Kidney (tissue), 22 donors: ENCODE measurements at places on chromosomes 5 and 9. TPM values are rescaled to one million over a fixed set of nuclear protein-coding genes. Genes with fewer than 3 reads are reported as not detected.

DNA sequence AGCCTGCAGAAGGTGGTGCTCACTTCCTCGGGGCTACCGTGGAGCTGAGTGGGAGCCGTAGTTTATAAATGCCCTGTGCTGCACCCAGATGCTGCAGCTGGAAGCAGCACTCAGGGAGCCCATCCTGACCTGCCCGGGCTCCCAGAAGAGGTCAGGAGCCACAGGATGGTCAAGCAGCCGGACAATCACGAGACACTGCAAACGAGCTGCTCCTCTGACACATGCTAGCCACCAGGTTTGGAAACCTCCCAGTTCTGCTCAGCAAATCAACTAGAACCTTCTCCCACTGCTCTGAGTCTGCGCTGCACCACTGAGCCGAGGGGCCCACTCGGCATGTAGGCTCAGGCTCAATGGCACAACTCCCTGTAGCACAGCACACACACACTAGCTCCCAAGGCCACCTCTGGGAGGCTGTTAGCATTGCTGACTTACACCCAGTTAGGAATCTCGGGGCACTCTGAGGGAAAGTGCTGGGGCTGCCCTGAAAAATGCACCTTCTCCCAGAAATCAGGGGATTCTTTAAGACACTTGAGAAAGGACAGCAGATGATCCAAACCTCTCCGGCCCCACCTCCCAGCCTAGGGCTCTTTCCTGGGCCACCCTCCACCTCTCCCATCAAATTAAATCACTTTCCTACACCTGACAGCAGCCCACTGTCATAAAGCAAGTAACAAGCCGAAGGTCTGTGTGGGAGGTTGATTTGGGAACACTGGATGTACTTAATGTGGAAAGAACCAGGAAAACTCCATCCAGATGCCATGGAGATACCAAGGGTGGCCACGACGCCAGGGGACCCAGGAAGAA, 59.1 kb downstream of the PSMB7 start:
- H3K36me3 ChIP-seq: peaks cover 12% of the 10 kb centered on the region
- H3K27ac ChIP-seq: no peak overlapping the region
- H3K27me3 ChIP-seq: no peaks in the 10 kb centered on the region
- H3K4me3 ChIP-seq: no peak overlapping the region
- no peaks in the 10 kb centered on the region for H3K4me1 ChIP-seq

TICAM2 gene
- 7.6 TPM for total RNA-seq

DNA sequence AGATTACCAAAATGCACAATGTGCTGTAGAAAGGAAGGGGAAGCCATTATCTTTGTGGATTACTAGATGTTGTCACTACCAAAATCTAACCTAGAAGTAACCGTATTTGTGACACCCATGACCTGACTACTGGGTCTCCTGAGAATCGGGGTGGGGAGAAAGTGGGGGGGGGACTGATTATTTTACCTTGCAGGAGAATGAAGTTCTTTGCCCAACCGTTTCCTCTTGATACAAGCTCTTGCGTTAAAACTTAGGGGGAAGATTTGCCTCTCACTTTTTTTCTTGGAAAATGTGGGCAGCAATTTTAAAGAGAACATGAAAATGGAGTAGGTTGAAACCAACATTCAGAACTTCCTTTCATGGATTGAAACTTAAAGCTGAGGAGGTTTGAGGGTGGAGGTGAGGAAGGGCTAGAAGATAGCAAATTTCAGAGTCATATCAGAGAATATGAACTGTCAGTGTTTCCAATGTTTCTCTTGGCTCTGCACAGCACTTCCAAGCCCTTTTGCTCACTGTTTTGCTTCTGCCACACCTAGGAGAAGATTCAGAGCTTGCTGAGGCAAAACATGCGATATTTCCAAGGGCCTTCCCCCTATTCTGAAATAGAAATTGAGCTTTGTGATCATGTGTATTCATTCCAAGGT, 280.8 kb downstream of the AOPEP start:
- peak overlapping the region; percentile 46 for H3K4me3 ChIP-seq
- DNase-seq: no peak
- peak overlapping the region; percentile 98 for H3K27ac ChIP-seq
- H3K27me3 ChIP-seq: no peaks in the 10 kb centered on the region
- peaks cover 4% of the 10 kb centered on the region for H3K36me3 ChIP-seq

- H3K4me3 ChIP-seq: no peak overlapping the region
- H3K36me3 ChIP-seq: no peaks in the 10 kb centered on the region
- H3K4me1 ChIP-seq: no peaks in the 10 kb centered on the region
- no peaks in the 10 kb centered on the region for H3K27me3 ChIP-seq
- H3K27ac ChIP-seq: no peak overlapping the region
- DNase-seq: no peak
Observed at GRCh38 chr5:171080186-171080938, 218.5 kb downstream of the RANBP17 start.

DNA sequence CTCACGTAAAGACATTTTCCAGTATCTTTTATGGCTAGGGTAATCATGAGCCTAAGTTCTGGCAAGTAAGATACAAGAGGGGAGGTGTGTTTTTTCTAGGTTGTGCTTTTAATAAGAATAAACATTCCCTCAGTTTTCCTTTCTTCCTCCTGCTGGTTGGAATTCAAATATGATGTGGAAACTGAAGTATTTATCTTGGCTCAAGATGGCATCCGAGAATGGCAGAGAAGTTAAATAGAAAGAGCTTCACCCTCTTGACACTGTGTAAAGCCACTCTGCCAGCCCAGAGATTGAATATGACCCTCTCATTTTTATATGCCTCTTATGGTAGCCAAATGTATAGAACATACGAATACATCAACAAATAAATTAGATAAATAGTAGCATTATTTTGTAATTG, 438.4 kb downstream of the ISL1 start:
- H3K4me1 ChIP-seq: no peaks in the 10 kb centered on the region
- no peak overlapping the region for H3K4me3 ChIP-seq
- no peaks in the 10 kb centered on the region for H3K27me3 ChIP-seq

GRCh38 chr5:158884827-158885518, 214.7 kb downstream of the EBF1 start:
- no peaks in the 10 kb centered on the region for H3K36me3 ChIP-seq
- no peaks in the 10 kb centered on the region for H3K27me3 ChIP-seq
- no peak overlapping the region for H3K27ac ChIP-seq
- no peaks in the 10 kb centered on the region for H3K4me1 ChIP-seq
- no peak overlapping the region for H3K4me3 ChIP-seq
- no peak for DNase-seq

OLFML2A gene
- total RNA-seq: 12.2 TPM

GRCh38 chr5:33675958-33676464, 215.8 kb downstream of the ADAMTS12 start:
- DNase-seq: peak; percentile 10
- no peaks in the 10 kb centered on the region for H3K4me1 ChIP-seq
- H3K36me3 ChIP-seq: peaks cover 2% of the 10 kb centered on the region
- no peaks in the 10 kb centered on the region for H3K27me3 ChIP-seq

TSSK1B gene
- total RNA-seq: 0.13 TPM

CCDC171 gene
- 5.1 TPM for total RNA-seq

SPATA31C1 gene
- total RNA-seq: not detected

DNA sequence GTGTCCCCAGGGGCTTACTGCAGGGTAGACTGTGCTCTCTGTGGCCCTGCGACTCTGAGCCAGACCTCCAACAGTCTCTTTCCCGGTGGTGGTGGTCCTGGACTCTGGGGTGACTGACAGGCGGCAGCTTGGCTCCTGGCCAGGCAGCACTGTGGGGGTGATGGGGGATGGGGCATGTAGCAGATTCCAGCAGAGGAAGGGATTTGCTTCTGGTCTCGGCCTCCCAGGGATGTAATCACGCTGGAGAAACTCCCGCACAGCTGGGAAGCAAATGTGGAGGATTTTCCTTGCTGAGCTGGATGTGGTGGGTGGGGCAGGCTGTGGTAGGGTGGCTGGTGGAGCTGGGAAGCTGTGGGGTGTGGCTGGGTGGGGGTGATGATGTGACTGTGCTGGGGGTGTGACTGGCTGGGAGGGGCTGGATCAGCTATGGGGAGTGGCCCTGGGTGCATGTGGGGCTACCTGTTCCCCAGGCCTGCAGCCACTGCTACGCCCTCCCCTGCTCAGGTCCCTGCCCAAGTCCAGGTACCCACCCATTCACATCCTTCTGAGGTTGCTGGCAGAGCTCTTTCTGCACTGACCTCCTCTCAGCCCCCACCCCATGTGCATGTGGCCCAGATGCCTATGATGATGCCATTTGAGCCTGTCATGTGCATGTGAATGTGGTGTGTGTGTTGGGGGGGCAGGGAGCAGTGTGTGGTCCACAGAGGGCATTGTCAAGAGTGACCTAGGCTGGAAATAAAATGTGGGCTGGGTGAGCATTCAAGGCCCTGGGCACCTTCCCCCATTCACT, 3.8 kb downstream of the NDST1 start:
- H3K27me3 ChIP-seq: no peaks in the 10 kb centered on the region
- DNase-seq: no peak
- no peaks in the 10 kb centered on the region for H3K4me1 ChIP-seq

- H3K27ac ChIP-seq: no peak overlapping the region
- no peaks in the 10 kb centered on the region for H3K4me1 ChIP-seq
- no peak overlapping the region for H3K4me3 ChIP-seq
- no peaks in the 10 kb centered on the region for H3K27me3 ChIP-seq
- DNase-seq: no peak
- no peaks in the 10 kb centered on the region for H3K36me3 ChIP-seq
Observed at GRCh38 chr9:132487351-132487791, 77.4 kb downstream of the CFAP77 start.

- no peaks in the 10 kb centered on the region for H3K36me3 ChIP-seq
- H3K4me3 ChIP-seq: no peak overlapping the region
- no peaks in the 10 kb centered on the region for H3K27me3 ChIP-seq
- no peak for DNase-seq
- no peak overlapping the region for H3K27ac ChIP-seq
- H3K4me1 ChIP-seq: peaks cover 11% of the 10 kb centered on the region
Observed at GRCh38 chr9:94668418-94668927, 29.2 kb upstream of the FBP1 start.

CARTPT gene
- total RNA-seq: not detected

RUFY1 gene
- total RNA-seq: 56.3 TPM

GRCh38 chr9:137492464-137493363, 33.6 kb upstream of the NSMF start:
- no peaks in the 10 kb centered on the region for H3K4me1 ChIP-seq
- H3K27me3 ChIP-seq: no peaks in the 10 kb centered on the region
- H3K27ac ChIP-seq: no peak overlapping the region
- no peak overlapping the region for H3K4me3 ChIP-seq

FOXD1 gene
- total RNA-seq: 5.9 TPM

DNA sequence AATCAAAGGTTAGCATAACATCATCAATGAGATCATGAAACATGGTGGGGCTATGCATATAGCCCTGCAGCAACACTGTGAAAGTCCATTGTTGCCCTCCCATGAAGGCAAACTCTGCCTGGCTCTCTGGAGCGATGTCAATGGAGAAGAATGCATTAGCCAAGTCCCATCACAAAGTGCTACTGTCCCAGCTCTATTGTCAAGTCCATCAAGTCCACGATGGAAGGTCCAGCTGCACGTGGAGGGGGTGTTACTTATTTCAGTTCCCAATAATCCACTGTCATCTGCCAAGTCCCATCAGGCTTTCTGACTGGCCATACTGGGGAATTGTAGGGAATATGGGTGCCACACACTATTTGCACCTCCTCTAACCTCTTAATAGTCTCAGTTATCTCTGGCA, 10.8 kb downstream of the DMAC1 start:
- no peaks in the 10 kb centered on the region for H3K36me3 ChIP-seq
- H3K4me1 ChIP-seq: no peaks in the 10 kb centered on the region
- H3K27me3 ChIP-seq: no peaks in the 10 kb centered on the region
- H3K27ac ChIP-seq: no peak overlapping the region

PCDHA1 gene
- 0.13 TPM for total RNA-seq
